ENCODE measurements at places on chromosomes 1 and 21.
A peak's percentile ranks its signal among the peaks of the same experiment; 100 is the strongest.

DNA sequence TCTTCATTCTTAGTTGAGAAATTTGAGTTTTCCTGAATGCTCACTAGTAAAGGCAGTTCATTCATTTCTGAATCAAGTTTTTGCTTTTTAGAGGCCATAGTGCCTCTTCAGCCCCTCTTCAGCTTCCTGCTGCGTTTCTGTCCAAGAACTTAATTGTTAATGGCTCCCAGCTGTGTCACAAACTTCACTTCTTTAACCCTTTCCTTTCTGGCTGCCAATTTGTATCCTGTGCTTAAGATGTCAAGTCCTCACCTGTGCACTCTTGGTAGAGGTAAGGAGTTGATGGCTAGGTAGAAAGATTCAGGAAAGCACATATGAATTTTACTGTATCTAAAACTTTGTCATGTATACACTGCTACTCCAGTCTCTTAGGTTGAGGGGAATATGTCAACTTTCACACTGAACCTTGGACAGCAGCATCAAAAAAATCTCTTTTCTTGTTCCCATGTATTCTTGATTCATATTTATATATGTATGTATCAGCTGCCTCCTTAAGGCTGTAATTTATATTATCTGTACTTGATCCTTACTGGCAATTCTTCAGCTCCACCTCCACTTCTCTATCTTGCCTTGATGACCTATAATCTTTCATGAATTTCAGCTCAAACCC, 612.8 kb downstream of the LMO4 start:
- DNase-seq, result peak; percentile 24

- peak; percentile 41 for DNase-seq
Observed at GRCh38 chr1:42739753-42740700, at the start of gene CLDN19. Gene CLDN19 (minus strand): TSS chr1:42740236. CDS start chr1:42740063, 173 bp downstream.

GRCh38 chr1:11845641-11846335, 1.8 kb downstream of the NPPA start:
- peak; percentile 30 for DNase-seq

DNA sequence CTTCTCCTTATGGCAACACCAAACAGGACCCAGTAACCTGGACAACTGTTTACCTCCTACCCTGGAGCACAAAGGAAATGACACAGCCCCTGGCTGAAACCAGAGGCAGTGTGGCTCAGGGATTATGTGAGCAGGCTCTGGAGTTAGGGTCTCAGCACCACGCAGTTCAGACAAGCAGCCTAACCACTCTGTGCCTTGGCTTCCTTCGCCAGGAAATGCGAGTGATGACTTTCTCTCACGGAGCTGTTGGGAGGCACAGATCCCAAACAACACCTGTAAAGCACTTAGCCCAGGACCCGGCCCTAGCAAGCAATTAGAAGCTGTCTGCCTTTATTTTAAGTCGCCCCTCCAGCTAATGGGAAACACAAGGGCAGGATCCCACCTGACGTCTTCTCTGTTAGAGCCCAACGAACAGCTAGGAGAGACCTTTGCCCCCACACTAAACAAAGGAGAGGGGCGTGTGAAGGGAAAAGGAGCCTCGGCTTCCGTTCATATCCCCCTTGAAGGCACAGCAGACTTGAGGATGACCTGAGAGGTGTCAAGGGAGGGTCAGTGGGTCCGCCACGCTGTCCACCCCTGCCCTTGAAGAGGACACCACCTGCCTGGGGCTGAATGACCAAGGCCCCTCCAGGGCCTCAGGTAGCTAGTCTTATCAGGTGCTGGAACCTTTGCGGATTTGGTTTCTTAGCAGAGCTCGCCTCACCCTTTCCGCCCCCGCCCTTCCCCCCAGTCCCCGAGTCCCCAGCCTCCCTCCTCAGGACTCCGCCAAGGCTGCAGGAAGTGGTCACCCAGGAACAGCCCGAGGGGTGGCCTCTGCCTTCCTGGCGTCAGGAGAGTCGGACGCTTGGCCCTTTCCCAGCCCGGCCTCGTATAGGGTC, 860 bp downstream of the TMEM63A start:
- no peak for DNase-seq

DNA sequence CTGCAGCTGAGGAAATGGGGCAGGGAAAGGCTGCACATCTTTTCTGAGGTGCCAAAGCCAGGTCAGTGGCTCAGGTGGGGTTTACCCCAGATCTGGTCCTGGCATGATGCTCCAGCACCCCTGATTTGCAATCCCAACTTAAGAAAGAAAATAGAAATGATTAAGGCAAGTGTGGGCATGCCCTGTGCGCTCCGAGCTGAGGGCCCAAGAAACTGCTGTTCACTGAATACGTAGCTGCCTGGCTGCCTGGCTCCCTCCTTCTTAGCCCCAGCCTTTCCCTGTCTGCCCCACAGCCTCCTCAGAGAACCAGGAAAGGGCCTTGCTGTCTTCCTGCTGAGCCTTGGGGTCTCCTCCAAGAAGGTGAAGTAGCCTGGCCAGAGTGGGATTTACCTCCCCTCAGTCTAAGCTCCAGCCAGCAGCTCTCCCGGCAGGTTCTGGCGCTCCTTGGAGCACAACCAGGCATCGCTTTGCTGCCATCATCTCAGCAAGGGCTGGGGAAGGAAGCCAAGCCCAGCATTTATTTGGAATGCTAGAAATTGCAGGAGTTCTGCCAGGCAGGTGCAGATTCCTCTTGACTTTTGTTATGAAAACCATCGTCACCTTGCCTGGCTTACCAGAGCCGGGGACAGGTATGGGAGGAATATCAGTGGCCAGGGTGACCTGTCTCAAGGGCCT, 51.3 kb upstream of the SELENON start:
- no peak for DNase-seq

- no peak for DNase-seq
Observed at GRCh38 chr1:153490272-153491051, 30.0 kb upstream of the S100A7 start.

DNA sequence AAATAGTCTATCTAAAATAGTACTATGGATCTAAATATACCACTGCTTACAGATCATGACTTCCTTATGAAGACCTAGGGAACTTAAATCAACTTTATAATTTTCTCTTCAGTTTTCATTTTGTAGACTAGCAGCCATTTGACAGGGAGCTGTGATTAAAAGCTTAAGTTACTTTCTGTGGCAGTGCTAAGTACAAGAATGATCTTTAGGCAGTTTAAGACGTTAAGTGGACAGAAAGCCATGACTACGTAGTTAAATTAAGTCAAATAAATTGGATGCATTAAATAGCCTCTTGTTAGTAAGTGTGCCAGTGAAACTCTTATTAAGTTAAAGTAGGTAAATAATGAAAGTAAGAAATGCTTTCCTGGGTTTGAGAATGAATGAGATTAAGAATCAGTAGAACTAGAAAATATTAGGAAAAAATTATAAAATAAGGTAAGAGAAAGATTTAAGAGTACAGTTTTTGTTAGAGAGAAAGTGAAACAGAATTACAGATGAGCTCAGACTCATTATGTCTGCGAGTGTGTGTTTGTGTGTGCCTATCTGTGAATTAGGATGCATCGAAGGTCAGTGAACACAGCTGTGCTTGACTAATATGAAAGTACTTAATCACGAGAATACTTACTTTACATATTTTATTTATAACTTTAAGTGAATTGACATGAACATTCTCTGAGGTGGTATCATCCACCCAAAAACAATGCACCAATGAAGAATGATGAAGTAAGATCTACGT, 336.9 kb downstream of the KCNT2 start:
- DNase-seq, result no peak

DNA sequence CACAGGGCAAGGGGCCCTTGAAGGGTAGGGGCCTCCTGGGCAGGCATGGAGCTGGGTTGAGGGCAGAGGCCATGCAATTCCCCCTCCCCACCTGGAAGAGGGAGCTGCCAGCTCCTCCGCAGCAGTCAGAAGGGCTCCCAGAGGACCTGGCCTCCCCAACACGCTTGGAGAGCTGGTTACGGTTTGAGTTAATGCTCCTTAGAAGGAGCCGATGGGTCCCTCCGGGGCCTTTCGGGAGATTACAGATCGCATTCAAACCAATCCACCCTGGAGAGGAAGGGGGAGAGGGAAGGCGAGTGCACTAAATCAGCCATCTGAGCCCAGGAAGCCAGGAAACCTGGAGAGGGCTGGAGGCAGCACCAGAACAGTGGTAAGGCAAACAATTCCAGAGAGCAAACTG, 106.3 kb upstream of the CSF3R start:
- no peak for DNase-seq

GRCh38 chr21:17554679-17555465, 42.0 kb downstream of the CXADR start:
- no peak for DNase-seq

GRCh38 chr1:209697126-209697525, 7.5 kb upstream of the HSD11B1 start:
- no peak for DNase-seq

DNA sequence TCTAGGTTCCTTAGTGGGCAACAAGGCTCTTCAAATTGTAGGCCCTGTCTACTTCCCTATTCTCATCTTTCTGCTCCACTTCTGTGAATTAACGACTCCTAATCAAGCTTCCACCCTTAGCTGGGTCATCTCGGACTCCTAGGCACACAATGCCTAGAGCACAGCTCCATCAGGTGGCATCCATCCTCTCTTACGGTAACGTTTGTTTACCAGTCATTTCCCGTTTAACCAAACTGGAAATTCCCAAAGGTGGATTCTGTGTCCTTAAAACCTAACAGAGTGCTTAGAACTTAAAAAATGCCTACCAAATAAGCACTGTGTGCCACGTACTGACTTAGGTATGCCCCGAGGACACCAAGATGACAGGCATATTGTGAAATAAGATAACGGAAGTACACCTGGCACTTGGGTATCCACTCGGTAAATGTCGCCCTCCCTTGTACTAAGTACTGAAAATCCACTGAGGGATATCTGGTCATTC, 1.5 kb downstream of the PARP1 start:
- no peak for DNase-seq

DNA sequence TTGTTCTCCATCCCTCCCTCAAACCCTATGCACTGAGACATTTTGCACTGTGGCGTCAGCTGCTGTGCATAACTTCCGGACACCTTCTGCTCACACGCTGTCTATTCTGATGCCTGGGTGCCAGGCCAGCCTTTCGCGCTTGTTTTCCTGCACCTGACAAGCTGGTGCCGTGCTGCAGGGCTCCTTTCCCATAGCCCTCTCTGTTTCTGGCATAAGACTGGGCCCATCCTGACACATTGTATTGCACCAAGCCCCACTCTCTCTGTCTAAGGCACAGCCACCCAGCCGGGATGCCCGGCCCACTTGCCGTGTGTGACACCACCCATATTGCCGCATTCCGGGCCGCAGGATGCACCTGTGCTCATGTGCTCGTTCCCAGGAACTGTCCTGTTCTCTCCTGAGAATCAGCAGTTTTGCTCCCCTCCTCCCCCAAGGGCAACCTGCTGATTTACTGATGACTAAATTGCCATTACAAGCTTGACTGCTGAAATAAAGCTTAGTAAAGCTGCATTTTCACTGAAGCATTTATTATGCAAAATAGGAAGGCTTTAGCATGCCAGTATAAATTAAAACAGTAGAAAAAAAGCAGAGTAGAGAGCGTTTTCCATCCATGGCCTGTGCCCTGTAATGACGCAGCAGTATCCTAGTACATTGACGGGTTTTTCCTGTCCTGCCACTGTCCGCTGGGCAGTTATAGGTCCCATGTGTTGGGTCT, 88.0 kb downstream of the CD247 start:
- DNase-seq, result no peak

DNA sequence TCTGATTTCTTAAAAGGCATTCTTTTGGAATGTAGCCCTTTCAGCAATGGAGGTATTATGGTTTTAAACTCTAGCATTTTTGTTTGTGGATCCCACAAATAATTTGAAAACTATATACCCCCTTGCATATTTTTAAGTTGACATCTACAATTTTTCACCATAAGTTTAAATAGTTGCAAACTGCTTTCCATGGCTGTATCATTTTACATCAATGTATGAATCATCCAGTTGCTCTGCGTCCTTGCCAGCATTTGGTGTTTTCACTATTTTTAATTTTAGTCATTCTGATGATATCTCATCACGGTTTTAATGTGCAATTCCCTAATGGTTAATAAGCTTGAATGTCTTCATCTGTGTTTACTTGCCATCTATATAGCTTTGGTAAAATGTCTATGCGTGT, 20.7 kb downstream of the DIPK1A start:
- no peak for DNase-seq

- DNase-seq, result no peak
Observed at GRCh38 chr1:206079135-206079534, 26.2 kb downstream of the RHEX start.

GRCh38 chr1:210412240-210412639, 83.5 kb downstream of the HHAT start:
- DNase-seq, result no peak

DNA sequence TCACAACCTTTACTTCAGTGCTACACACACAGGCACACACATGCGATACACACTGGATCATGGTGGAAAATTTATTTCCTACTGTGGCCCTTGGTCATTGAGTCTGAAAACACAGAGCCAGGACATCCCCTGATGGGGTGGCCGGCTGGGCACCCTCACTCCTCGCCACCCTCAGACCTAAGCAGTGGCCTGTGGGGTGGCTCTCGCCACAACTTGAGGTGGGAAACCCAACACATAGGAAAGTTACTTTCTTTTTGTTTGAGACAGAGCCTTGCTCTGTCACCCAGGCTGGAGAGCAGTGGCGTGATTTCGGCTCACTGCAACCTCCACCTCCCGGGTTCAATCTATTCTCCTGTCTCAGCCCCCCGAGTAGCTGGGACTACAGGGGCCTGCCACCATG, 19.4 kb downstream of the CRYAA start:
- DNase-seq, result no peak

DNA sequence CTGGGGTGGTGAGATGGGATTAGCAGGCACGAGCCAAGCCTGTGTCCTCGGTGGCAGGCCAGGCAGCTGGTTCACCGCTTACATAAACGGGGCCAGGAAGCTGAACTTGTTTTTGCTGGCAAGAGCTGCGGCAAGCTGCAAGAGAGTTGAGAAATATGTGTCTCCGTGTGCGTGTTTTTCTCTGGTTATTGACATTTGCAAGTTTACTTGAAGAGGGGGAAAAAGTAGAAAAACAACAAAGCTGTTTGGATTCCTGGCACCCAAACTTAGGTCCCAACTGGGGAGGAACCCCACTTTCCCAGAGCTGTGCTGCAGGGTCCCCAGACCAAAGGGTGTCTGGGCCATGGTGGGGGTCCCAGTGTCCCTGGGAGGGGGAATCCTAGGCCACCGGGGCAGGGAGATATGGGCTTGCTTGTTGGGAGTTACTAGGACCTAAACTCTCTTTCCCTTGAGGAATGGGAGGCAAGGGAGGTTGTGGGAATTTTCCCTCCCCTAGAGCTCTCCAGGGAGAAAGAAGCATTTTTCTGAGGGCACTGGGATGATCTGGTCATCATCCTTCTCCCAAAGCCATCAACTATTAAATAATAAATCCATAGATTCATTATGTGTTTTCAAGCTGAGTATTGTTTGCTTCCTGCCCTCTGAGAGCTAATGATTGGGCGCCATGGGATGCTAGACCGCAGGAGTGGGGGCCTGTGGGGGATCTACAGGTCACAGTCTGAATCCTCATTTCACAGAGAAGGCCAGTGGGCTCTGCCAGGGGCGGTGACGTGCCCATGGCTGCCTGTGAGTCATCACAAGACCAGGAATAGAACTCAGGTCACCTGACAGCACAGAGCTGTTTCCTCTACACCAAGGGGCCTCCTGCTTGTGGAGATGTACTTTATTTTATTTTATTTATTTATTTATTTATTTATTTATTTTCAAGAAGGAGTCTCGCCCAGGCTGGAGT, 14.8 kb downstream of the IL6R start:
- peak; percentile 66 for DNase-seq
